Urinary bladder (tissue), 4 donors: ENCODE measurements at places on chromosomes 16 and 17.

DNA sequence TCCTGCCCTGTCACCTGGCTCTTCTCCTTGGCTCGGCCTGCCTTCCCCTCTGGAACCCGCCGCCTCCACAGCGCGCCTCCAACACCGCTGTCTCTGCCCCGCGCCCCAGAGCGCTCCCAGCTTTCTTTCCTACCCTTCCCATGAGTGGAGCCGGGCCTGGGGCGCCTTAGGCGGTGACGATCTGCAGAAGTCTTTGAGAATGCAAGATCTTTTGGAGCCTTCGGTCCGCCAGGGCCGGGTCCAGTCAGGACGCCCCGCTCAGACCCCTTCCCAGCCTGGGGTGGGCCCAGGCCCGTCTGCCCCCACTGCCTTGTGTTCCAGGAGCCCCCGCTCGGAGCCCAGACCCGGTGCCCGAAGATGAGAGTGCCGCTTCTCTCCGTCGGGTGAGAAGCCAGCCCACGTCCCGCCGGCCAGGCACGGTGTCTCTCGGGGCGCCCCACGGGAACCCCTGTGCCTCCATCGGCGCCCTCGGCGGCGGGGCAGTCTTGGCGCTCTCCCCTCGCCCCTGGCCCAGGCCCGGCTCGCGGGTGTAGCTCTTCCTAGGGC is 40.0 kb downstream of the MRM1 start:
- no peak for DNase-seq

GRCh38 chr17:47721725-47722124 is 11.3 kb upstream of the TBX21 start:
- DNase-seq: no peak

- DNase-seq: no peak
Measured at GRCh38 chr16:72236866-72237265, 64.9 kb upstream of the PMFBP1 start.

GRCh38 chr17:27430882-27431491 is 25.3 kb upstream of the KSR1 start:
- no peak for DNase-seq

GRCh38 chr17:39107155-39107554 is 44.3 kb downstream of the PLXDC1 start:
- DNase-seq: no peak

DNA sequence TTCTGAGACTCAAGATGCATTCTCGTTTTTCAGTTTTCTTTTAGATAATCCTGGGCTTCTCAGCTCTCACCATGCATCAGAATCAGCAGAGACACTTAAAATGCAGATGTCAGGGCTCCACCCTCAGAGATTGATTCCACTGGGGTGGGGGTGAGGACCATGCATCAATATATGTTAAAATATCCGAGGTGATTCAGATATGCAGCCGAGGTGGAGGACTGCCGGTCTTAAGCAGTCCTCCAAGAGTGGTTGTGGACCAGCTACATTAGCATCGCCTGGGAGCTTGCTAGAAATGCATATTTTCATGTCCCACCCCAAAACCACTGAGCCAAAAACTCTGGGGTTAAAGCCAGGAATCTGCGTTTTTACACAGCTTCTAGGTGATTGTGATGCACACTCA is 501.3 kb downstream of the CDH13 start:
- DNase-seq: no peak

DNA sequence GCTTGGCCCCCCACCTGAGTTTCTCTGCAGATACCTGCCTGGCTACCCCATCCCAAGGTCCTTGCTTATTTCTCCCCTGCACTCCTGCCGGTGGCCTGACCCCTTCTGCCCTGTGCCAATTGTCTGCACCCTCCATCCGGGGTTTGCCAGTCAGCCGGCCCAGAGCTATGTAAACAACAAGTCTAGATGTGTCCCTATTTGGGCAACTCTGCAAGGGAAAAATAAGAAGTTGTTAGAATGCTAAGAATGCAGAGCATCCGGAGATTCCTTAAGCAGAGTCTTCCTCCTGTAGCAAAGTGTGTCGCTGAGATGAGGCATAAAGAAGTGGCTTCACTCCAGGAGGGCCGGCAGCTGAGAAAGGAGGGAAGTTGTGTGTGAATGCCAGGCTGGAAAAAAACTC is 46.6 kb downstream of the RGS9 start:
- no peak for DNase-seq

- no peak for DNase-seq
Measured at GRCh38 chr16:4989391-4990006, 31.4 kb downstream of the SEC14L5 start.

- no peak for DNase-seq
Measured at GRCh38 chr17:74856112-74856511, 3.6 kb downstream of the GRIN2C start.

- no peak for DNase-seq
Measured at GRCh38 chr16:84595052-84595481, 22.8 kb downstream of the COTL1 start.
